ENCODE measurements at places on chromosomes 2 and 18.

- DNase-seq = no peak
Observed at GRCh38 chr2:35688309-35688708, 667.3 kb upstream of the CRIM1 start.

- DNase-seq = no peak
Observed at GRCh38 chr18:6057604-6058003, 162.3 kb upstream of the TMEM200C start.

DNA sequence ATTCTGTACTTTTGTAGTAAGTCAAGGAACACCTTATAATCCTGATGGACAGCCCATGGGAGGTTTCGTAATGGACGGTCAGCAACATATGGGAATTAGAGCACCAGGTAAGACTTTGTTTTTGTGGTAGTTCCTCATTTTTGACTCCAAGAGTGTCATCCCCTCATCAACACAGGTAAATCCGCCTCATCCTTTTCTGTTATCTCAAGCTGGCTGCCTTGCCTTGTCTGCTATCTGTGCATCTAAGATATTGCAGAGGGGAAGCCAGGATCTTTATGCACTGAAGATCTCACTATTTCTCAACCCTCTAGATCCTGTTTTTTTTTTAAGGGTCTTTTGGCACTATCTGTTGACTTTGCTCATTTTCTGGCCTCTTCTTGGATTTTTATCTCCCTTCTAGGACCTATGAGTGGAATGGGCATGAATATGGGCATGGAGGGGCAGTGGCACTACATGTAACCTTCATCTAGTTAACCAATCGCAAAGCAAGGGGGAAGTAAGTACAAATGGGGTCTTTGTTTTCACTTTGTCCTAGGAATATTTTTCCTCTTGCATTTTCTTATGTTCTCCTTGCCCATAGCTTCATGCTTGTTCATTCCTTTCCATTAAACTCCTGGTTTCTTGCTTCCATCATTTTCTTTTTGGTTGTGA lies 133.8 kb downstream of the MEIS1 start:
- DNase-seq = no peak

GRCh38 chr2:218081695-218082094 lies 12.6 kb downstream of the RUFY4 start:
- DNase-seq = no peak

- no peak for DNase-seq
Observed at GRCh38 chr2:215830304-215830703, 183.0 kb downstream of the MREG start.

- no peak for DNase-seq
Observed at GRCh38 chr2:84132370-84132769, 326.7 kb downstream of the SUCLG1 start.

DNA sequence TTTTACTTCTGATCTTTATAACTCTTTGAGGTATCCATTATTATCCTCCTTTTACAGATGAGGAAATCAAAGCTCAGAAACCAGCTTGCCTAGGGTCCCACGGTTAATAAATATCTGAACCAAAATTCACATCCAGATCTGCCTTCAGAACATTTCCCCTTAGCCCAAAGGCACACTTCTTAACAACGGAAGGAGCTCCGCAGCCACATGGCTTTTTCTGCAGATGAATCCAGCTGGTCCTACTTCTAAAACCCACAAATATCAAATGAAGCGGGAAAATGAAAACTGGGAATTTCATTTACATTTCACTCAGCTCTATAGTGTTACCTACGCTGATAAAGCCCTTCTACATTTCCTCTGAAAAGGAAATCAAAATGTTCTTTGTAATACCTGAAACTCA lies 357.0 kb upstream of the ID2 start:
- DNase-seq = no peak

DNA sequence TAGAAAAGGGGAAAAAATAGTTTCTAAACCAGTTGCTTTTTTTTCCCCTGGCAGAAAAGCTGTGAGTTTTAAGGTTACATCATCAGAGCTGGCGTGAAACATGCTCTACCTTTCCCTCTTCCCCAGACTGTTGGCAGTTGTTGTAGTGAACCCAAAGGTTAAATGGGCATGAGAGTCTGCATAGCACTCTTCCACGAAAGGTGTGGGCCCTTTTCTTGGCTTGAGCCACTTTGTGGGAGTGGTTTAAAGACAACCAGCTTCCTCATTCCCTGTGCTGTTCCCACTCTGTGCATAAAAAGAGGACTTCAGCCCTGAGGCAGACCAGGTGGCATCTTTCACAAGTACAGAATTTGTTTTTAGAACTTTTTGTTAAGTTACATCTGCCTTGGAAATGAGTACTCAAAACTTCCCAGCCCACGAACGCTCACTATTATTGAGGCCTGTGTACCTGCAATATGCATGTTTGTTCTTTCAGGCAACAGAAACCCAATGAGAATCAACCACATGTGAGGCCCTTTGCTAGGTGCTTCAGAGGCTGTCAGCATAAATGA lies 243.8 kb downstream of the BABAM2 start:
- DNase-seq = no peak

- no peak for DNase-seq
Observed at GRCh38 chr18:35458677-35459441, 38.9 kb downstream of the INO80C start.

GRCh38 chr2:71538241-71538640 lies 84.9 kb downstream of the DYSF start:
- DNase-seq = no peak

DNA sequence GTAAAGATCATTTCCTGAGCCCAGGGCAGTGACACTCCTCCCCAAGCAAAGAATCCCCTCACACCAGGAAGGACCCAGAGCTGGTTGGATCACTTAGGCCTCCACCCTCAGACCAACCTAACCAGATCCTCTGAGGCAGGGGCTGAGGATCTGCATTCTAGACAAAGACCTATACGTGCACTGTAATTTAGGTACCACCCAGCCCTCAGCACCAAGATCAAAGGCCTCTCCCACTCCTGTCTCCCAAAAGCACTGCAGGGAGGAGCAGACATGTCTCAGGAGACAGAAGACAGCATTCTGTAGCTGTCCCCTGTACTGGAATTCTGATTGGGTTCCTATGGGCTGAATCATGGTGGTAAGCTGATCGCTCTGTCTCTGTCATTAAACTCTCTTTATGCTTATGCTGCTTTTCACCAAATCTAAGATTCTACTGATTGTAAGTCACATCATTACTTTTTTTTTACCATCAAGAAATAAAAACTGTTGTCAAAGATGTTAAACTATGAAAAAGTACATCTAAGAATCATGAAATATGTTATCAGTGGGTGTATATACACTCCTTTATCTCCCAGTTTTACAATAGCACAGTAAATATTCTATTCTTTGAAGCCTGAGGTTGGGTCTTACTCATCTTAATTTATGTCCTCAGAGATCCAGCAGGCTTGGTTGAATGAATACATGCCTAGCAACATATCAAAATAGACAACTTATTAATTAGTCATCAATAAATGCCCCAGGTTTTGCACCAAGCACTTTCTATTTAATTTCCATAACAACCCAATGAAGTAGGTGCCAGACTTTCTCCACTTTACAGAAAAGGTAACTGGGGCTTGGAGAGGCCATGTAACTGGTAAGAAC lies 28.3 kb downstream of the MCFD2 start:
- DNase-seq = no peak

GRCh38 chr2:197345846-197346370 lies 35.3 kb upstream of the ANKRD44 start:
- no peak for DNase-seq

GRCh38 chr18:71798986-71799673 lies 745.0 kb downstream of the CBLN2 start:
- no peak for DNase-seq

- no peak for DNase-seq
Observed at GRCh38 chr2:116467243-116467642, 1347.2 kb upstream of the DDX18 start.

- no peak for DNase-seq
Observed at GRCh38 chr18:76430636-76431035, 64.4 kb downstream of the ZNF516 start.

DNA sequence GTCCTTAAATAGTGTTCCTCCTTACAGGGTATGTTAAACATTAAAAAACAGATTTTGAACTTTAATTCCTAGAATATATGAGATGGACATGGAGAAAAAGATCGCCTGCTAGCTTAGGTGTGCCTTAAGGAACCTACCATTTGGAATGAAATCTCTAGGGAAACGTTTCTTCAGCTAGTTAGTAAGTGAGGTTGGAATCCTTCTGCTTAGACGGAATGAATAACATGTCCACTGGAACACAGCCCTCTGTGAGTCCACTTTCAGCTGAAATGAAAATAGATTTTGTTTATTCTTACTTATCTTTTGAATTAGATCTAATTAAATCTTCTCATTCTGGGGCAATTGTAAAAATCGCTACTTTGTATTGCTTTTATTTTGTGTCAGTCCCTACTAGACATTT lies 28.4 kb downstream of the NAB1 start:
- DNase-seq = no peak

GRCh38 chr18:37435150-37435867 lies 130.3 kb downstream of the CELF4 start:
- no peak for DNase-seq

DNA sequence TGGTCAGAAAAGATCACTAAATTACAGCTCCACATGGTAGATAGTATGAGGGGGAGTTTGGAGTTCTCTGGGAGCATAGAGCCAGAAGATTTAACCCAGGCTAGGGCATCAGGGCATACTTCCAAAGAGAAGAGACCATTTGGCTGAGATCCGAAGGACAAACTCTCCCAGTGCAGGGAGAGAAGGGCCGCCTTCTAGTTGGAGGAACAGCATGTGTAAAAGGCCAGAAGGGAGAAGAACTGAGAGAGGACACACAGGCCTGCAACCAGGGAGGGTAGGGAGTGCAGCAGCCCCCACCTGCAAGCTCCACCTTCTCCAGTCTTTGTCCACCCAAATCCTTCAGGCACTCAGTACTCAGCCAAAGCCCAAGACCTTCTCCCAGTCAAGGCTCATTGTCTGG lies 182.0 kb downstream of the GFPT1 start:
- no peak for DNase-seq

GRCh38 chr2:28423856-28424605 lies 31.4 kb downstream of the FOSL2 start:
- DNase-seq = no peak

- DNase-seq = no peak
Observed at GRCh38 chr2:95700519-95700918, 108.7 kb downstream of the TRIM43 start.

GRCh38 chr18:1648712-1649111 lies 744.0 kb downstream of the ADCYAP1 start:
- DNase-seq = no peak

GRCh38 chr2:99854236-99854852 lies 288.0 kb downstream of the AFF3 start:
- DNase-seq = no peak

- DNase-seq = no peak
Observed at GRCh38 chr18:40911582-40912254, 1043.3 kb upstream of the PIK3C3 start.

GRCh38 chr2:176772816-176773215 lies 439.8 kb upstream of the HNRNPA3 start:
- no peak for DNase-seq

- DNase-seq = no peak
Observed at GRCh38 chr2:145725876-145726275, 1206.0 kb upstream of the ZEB2 start.

DNA sequence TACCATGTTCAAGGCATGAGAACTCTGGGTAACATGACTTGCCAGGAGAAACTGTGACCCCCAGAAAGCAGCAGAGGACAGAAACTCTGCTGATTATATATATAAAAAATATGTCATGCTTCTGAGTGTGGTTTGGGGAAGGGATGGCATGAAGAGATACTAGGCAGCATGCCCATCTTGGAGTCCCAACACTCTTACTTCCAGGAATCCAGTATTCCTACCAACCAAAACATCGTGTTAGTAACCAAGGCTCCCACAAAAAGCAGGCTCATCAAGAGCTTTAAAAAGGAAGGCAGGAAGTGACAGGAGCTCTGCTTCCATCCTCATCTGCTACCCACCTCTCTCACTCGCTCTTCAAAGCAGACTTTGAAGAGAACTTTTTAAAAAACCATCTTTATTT lies 31.6 kb upstream of the TWIST2 start:
- DNase-seq = no peak

- DNase-seq = no peak
Observed at GRCh38 chr2:157269922-157270321, 12.4 kb downstream of the GALNT5 start.

- no peak for DNase-seq
Observed at GRCh38 chr2:88765154-88765888, 73.8 kb downstream of the RPIA start.

DNA sequence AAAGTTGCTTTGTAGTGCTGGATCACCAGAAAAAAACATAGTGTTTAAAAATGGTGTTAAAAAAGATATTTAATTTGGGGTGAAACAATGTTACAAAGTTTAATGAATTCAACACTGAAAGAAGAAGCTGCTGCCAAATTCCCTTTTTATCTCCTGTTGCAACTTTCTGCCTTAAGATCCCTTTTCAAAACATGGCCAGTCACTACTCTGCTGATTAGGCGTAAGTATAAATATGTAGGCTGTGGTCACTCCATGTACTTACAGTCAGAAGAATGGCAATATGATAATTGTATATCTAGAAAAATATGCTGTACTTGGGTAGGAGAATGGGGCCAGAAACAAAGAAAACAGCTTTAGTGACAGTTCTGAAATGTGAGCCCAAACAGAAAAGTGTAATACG lies 123.5 kb upstream of the ZBTB14 start:
- no peak for DNase-seq

DNA sequence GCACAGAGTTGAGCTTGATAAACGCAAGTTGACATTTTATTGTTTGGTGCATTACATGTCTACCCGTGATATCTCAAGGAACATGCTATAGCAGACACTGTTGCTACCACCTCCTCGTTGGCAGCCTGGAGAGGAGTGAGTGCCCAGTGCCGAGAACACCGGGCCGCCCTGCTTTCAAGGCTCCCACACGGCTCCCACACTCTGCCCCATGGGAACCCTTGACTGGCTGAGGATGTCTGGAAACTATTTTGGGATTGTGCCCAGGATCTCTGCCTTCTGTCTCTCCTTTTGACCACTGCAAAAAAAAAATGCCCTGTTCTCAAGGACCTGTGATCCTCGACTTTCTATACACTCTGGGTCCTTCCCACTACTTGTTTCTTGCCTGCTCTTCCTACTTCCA lies 21.1 kb downstream of the TET3 start:
- DNase-seq = no peak

DNA sequence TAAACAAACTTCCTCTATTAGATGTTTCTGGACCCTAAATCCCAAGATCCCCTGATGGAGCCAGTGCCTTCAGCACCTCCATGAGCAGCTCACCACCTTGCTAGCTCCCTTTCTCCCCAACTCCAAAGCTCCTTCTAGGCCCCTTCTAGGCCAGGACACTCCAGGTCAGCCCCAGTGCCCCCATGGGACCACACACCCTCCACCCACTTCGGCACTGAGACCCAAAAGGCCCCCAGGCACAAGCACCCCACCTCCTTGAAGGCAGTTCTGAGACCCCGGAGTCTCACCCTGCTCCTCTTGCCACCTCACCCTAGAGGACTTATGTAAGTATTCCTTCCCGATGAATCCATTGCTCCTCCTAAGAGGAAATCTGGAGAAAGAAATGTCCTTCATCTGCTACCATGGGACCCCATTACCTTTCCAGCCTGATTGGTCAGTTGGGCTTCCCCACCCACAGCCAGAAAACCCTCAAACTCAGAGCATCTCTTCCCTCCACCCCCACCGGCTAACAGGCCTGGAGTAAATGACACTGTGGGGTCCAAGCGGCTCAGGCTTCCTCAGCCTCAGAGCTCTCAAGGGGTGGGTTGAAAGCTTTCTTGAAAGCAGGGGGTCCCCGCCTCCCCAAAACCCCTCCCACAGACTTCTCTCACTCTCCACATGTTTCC lies 9.8 kb upstream of the ARMC9 start:
- DNase-seq = no peak

Data from activated gamma-delta T cell (primary cell).